ENCODE measurements at places on chromosomes 1 and 21. TPM values are rescaled to one million over a fixed set of nuclear protein-coding genes. Genes with fewer than 3 reads are reported as not detected.

The CD55 gene
- 30.2 TPM for total RNA-seq

The CA6 gene
- total RNA-seq: not detected

The SFN gene
- 2.6 TPM for total RNA-seq

The ATP1A4 gene
- 0.66 TPM for total RNA-seq

The CLDN19 gene
- 32.9 TPM for total RNA-seq

The COL11A1 gene
- 27.5 TPM for total RNA-seq

The PRDM16 gene
- 2.5 TPM for total RNA-seq

The TSPAN2 gene
- total RNA-seq: 10.7 TPM

The TNFRSF1B gene
- total RNA-seq: 0.27 TPM

The LRIG2 gene
- 18.6 TPM for total RNA-seq

The FCRLA gene
- not detected for total RNA-seq

The PCAT6 gene
- 3.6 TPM for total RNA-seq

The CFAP107 gene
- total RNA-seq: not detected

The PRELP gene
- total RNA-seq: 0.43 TPM

The KIF17 gene
- total RNA-seq: 8.0 TPM

The CR1 gene
- total RNA-seq: not detected

The NOTCH2 gene
- 82.8 TPM for total RNA-seq

The CYB5RL gene
- total RNA-seq: 5.8 TPM

The USH2A gene
- total RNA-seq: 0.16 TPM

The AMY2A gene
- total RNA-seq: not detected

The ST6GALNAC3 gene
- total RNA-seq: 7.6 TPM

The TMEM234 gene
- total RNA-seq: 35.5 TPM

The GJA9 gene
- not detected for total RNA-seq

The SPRR2E gene
- not detected for total RNA-seq

The ADGRL2 gene
- total RNA-seq: 58.7 TPM

The ST6GALNAC5 gene
- 10.9 TPM for total RNA-seq

The SDC3 gene
- 76.5 TPM for total RNA-seq

The S100A10 gene
- 930 TPM for total RNA-seq

The PTPN7 gene
- not detected for total RNA-seq

The CD84 gene
- total RNA-seq: not detected

The CAMTA1 gene
- 134 TPM for total RNA-seq

The SELP gene
- total RNA-seq: not detected

The TNFRSF8 gene
- 2.2 TPM for total RNA-seq

The LGR6 gene
- total RNA-seq: 0.45 TPM

The EPHB2 gene
- 50.7 TPM for total RNA-seq

The RHOU gene
- total RNA-seq: 9.0 TPM

The AMPD1 gene
- not detected for total RNA-seq

The TCP10L gene
- total RNA-seq: not detected

The TNFRSF4 gene
- total RNA-seq: 0.20 TPM

The ARHGEF19 gene
- 18.4 TPM for total RNA-seq

The OR2L5 gene
- total RNA-seq: not detected

The ANXA9 gene
- total RNA-seq: not detected

The LY9 gene
- not detected for total RNA-seq

The SLC37A1 gene
- total RNA-seq: 44.2 TPM

The KRTAP12-1 gene
- not detected for total RNA-seq

The CERS2 gene
- 180 TPM for total RNA-seq

The S100A3 gene
- total RNA-seq: not detected
